Spinal cord (tissue), 10 donors: ENCODE measurements at places on chromosomes 13 and 19. TPM values are rescaled to one million over a fixed set of nuclear protein-coding genes. Genes with fewer than 3 reads are reported as not detected.
A peak's percentile ranks its signal among the peaks of the same experiment; 100 is the strongest.

CFAP97D2 gene
- polyA plus RNA-seq: 0.65 TPM

DNA sequence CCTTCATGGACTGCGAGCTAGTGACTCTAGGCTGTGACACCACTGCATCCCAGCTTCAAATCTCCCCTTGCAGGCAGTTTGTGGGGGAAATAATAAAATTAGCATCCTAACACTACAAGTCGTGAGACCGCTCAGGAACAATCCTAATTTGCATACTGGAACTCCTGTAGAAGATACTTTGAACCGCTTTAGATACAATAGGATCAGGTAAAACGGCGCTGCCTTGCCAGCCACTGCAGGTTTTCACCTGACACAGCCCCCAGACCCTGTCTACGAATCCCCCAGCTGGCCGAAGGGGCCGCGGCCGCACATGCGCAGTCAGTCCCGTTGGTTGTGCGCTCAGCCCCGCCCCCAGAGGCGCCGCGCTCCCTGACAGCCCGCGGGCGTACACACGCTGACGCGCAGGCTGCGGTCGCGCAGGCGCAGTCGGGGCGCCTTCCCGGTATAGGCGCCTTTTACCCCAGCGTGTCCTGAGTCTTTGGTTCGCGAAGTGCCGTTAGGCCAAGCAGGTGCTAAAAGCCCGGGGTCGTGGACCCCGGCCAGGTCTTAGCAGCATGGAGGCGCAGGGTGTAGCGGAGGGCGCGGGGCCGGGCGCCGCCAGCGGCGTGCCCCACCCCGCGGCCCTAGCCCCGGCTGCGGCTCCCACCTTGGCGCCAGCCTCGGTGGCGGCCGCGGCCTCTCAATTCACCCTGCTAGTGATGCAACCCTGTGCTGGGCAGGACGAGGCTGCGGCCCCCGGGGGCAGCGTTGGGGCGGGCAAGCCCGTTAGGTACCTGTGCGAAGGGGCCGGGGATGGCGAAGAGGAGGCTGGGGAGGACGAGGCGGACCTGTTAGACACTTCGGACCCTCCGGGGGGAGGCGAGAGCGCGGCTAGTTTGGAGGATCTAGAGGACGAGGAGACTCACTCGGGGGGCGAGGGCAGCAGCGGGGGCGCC, at the start of gene RFXAP:
RFXAP (plus strand) TSS at position 419 of the 935 bp plus-strand sequence; CDS start at position 555, 136 bp downstream.
- peaks cover 9% of the 10 kb centered on the region for H3K4me1 ChIP-seq
- H3K27me3 ChIP-seq: no peaks in the 10 kb centered on the region
- H3K4me3 ChIP-seq: peak within 1 kb of the TSS; percentile 84

- H3K27me3 ChIP-seq: no peaks in the 10 kb centered on the region
- peak within 1 kb of the TSS; percentile 71 for H3K4me3 ChIP-seq
- H3K36me3 ChIP-seq: peaks cover 36% of the 10 kb centered on the region
Measured at GRCh38 chr19:34364830-34365462, at the start of gene GPI. Gene GPI, plus strand, starts transcription at chr19:34365196. Its CDS starts 71 bp downstream, at chr19:34365267.

DNA sequence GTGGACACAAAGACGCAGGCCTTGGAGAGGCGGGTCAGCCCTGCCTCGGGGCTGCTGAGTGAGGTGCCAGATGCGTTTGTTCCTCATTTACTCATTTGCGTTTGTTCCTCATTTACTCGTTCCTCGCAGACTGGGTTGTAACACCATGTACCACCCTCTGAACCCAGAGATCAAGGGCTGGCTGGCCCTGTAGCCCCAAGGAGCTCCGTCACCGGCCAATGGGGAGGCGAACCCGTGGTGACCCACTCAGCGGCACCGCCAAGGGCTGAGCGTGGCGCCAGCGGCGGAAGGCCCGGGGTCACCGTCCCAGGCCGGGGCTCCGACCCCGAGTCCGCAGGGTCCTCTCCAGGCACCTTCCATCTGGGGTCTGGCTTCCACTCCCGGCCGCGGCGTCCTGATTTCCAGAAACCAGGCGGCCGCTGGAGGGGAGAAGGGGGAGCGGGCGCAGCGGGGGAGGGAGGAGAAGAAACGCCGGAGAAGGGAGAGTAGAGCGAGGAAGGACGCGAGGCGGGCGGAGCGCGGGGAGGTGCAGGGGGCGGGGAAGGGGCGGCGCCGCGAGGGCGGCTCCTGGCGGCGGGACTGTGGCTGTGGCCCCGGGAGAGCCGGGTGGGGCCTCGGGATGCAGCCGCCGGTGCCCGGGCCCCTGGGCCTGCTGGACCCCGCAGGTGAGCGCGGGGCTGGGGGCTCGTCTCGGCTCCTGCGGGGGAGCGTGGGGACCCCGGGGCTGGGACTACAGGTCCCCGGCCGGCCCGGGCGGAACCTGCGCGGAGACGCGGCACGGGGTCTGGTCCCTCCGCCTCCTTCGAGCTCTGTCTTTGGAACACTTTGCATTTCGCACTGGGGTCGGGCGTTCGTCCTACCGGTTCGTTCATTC, at the start of gene TMEM255B:
TMEM255B (plus strand) TSS at position 576 of the 874 bp plus-strand sequence; CDS start at position 620, 44 bp downstream.
- peak within 1 kb of the TSS; percentile 25 for H3K27ac ChIP-seq
- DNase-seq: peak; percentile 84
- peaks cover 28% of the 10 kb centered on the region for H3K27me3 ChIP-seq

GRCh38 chr13:23020246-23020843, 160.4 kb upstream of the SGCG start:
- no peak overlapping the region for H3K27ac ChIP-seq
- peak; percentile 42 for DNase-seq
- no peaks in the 10 kb centered on the region for H3K27me3 ChIP-seq
- no peak overlapping the region for H3K4me3 ChIP-seq
- H3K36me3 ChIP-seq: no peaks in the 10 kb centered on the region
